Stimulated activated CD8-positive, alpha-beta memory T cell treated with anti-CD3 and anti-CD28 coated beads, Interleukin-2, amount 100 ng/mL, for 1 hour (primary cell): ENCODE measurements at places on chromosomes 5 and 9.
A peak's percentile ranks its signal among the peaks of the same experiment; 100 is the strongest.

GRCh38 chr5:154157483-154158378 lies 32.8 kb upstream of the GALNT10 start:
- DNase-seq = no peak

GRCh38 chr9:134778841-134779411 lies 101.7 kb upstream of the FCN2 start:
- DNase-seq = no peak

- DNase-seq = no peak
These were observed 2.5 kb upstream of the HNRNPAB start for GRCh38 chr5:178201927-178202235.

DNA sequence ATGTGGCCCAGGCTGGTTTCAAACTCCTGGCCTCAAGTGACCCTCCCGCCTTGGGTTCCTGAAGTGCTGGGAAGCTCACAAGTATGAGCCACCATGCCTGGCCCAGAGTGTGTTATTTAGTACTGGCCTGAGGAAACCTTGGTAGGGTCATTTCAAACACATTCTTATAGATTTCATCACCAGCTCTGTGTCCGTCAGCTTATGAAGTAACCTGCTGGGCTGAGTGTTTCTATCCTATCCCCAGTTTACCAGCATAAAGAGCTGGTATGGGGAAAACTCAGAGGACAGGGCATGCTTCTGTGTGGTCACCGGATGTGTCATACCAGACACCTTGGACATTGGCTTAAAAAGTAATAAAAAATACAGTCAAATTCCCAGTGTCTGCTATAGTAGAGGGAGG lies 45.3 kb downstream of the PTPN3 start:
- DNase-seq = no peak

DNA sequence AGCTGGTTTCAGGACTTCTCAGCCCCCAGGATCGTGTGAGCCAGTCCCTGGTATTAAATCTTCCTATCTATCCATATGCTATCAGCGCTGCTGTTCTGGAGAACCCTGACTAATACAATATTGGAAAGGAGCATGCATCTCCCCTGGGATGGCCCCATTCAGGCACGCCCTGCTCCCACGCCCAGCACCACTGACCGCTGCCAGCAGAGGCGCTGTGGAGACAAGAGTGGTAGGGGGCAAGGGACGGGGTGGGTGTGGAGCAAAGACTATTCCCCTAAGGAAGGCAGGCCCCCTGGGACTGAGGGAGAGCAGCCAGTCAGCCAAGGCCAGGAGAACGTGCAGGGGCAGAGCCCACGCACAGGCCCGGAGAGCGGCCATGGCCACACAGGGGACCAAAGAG lies 116.0 kb downstream of the VAV2 start:
- DNase-seq = no peak

GRCh38 chr9:135379540-135380267 lies 99.9 kb upstream of the PPP1R26 start:
- no peak for DNase-seq

GRCh38 chr5:78628270-78628992 lies 20.1 kb downstream of the LHFPL2 start:
- DNase-seq = no peak

DNA sequence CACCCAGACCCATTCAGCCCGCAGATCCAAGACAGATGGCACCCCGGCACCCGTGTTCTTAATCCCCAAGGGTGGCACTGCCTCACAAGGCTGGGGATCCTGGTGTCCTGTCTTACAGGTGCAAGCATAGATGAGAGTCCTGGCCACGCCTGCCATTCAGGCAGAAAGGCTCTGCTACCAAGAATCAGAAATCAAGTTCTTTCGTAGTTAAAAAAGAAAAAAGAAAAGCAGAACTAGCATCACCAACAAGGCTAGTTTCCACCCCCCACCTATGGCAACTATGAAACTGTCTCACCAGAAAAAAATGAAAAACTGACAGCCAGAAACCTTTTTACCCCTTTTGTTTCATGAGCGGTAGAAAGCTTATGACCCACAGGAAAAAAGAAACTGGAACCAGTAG lies 170.4 kb downstream of the SYK start:
- DNase-seq = no peak

DNA sequence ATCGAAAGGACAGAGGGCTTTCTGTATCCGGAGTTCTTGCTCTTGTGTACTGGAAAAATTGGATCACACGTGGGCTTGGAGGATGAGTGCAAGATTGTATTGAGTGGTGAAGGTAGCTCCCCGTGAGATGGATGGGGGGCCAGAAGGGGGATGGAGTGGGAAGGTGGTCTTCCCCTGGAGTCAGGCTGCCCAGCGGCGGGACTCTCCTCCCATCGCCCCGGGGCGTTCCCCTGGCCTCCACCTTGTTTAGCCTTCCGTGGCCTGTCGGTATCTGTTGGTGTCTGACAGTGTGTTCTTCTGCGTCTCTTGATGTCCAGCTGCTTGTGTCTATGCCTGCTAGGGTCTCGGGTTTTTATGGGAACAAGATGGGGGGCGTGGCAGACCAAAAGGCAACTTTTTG lies 54.6 kb upstream of the GABRA6 start:
- no peak for DNase-seq

- no peak for DNase-seq
These were observed 14.9 kb downstream of the LARP1 start for GRCh38 chr5:154770111-154770510.

DNA sequence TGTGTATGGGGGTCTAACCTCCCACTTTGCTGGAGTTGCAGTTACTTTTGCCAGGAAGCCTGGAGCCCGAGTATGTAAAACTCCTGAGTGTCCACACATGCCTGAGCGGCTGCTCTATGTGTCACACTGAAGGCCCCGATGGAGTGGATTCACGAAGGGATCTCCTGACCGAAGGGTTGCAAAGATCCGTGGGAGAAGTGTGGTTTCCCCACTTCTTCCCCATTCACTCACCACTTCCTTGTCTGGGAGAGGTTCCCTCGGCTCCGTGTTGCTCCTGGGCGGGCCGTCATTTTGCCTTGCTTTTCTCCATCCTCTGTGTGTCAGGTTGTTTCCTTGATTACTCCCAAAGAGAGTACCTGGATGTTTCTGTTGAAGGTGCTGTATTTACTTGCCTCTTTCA lies 16.2 kb upstream of the IL3 start:
- DNase-seq = no peak

- no peak for DNase-seq
These were observed 828.4 kb downstream of the TLR4 start for GRCh38 chr9:118532592-118532991.

DNA sequence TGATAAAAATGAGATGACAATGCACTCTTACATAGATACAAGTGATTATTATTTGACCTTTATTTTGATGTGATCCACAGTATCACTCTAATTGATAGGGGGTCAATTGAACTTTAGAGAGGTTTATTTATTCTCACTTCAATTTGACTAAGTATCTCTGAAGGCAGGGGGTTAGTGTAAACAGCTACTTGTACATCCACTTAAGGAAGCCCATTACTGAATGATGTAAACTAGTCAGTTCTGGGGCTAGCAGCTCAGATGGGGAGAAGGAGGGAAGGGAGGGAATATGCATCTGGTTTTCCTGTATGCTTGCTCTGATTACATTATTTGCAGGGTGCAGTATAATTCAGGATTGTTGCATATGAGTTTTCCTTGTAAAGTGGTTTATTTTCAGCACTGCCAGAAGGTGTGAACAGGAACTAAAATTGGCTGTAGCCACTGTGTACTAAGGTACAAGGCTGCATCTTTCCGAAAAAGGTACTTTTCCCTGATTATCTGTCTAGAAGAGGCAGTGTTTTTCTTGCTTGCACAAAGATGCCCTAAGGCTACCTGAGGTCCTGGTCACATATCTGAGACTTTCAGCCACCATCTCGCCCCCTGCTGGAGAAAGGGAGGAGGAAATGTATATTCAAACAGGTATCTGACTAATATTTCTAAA lies 51.2 kb downstream of the MRPS27 start:
- DNase-seq = peak; percentile 1

- no peak for DNase-seq
These were observed 5.1 kb upstream of the TUT7 start for GRCh38 chr9:86359151-86359879.

DNA sequence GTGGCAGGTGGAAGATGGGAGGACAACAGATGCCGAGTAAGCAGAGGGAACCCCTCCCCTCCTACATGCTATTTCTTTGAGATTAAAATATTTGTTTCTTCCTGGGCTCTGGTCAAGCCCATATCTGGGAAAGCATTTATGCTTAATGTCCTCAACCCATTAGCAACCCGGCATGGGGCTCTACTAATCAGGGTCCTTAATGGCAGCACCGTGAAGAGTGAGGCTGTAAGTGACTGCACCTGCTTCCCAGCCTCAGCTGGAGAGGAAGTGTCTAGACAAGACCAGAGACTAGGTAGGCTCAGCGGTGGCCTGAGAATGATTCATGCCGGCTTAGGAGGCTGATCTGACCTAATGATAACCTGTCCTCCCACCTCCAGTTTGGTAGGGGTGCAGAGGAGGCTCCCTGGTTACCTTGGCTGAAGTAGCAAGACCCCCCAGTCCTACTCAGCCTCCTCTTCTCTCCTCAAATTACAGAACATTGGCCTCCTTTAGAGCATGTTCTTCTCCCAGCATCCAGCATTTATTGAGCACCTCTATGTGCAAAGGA lies 61.3 kb upstream of the HSPA9 start:
- DNase-seq = no peak

DNA sequence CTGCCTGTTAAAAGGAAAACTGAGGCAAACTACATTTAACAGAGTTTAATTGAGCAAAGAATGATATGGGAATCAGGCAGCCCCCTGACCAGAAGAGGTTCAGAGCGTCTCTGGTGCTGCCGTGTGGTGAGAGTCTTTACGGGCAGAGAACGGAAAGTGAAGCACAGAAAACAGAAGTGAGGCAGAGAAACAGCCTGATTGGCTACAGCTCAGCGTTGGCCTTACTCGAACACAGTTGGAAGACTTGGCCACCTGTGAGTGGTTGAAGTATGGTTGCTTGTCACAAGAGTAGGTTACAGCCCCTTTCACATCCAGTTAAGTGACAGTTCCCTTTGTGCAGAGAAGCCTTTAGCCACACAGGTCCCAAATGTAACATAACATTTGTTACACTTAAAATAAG lies 16.9 kb upstream of the FBP1 start:
- DNase-seq = no peak

GRCh38 chr5:108919591-108920326 lies 172.1 kb downstream of the FER start:
- no peak for DNase-seq

DNA sequence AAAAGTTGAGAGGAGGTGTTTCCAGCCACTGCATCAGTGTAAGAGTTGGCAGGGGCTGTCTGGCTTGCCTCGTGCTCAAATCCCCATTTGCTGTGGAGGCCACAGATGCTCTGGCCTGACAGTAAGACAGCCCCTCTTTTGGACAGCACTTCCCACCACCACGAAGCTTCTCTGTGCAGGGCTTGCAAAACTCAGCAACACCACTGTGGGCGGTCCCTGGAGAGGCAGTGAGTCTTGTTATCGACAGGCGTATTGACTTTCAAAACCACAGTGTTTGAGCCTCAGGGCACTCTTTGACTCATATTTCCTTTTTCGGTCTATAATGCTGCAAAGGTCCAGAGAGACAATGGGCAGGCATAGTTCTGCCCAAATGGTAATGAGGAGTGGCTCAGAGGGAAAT lies 539.5 kb downstream of the EBF1 start:
- no peak for DNase-seq

DNA sequence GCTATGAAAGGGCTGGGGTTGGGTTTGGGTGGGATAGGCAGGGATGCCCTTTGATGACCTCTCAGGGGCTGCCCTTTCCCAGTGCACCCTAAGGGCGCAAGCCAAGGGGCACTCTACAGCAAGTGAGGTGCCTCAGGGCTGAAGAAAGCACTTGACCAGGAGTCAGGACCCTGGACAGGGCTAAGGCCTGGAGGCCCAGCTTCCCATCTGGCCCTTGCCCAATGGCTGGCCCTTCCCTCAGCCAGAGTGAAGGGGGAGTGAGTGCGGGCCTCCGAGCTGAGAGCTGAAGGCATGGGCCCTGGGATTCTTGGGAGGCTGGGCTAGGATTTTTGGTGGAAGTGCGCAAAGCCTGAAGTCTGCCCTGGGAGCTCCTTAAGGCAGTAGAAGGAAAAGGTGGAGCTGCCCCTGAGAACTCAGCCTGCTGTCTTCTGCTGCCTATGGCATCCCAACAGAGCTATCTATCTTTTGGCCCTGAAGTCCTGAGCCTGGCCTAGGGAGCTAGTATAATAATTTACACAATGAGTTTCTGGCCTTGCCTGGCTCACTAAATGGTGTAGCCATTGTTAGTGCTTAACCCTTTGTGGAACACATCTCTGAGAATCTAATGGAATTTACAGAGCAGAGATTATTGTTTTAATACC lies 16.4 kb downstream of the JADE2 start:
- no peak for DNase-seq

DNA sequence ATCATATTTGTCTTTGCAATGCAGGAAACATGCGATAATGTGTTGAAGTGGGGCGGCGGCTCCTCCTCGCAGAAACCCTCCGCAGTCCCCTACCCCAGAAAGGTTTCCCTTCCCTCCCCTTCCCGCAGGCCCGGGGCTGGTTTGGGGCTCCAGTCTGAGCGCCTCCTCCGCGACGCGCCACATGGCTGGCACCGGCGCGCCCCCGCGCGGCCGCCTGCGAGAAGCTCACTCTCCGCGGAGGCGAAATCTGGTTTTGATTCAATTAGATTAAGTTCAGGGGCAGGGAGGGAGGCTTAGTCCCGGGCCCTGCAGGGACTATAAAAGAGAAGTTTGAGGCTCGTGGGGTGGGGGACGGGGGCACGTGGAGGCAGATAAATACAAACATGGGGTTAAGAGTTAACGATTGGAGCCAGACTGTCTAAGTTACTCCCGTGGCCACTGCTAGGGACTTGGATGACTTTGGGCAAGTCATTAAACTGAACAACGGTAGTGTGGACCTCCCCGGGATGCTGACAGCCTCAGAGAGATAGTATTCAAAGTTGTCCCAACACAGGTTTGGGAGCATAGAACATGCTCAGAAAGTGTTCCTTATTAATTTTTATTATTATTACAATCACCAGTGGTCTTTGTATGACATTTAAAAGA lies 69.4 kb downstream of the MSX2 start:
- DNase-seq = no peak
